Prostate gland (tissue), 2 donors: ENCODE measurements at places on chromosomes 5 and 9. TPM values are rescaled to one million over a fixed set of nuclear protein-coding genes. Genes with fewer than 3 reads are reported as not detected.

HEMGN gene
- not detected for total RNA-seq

DNA sequence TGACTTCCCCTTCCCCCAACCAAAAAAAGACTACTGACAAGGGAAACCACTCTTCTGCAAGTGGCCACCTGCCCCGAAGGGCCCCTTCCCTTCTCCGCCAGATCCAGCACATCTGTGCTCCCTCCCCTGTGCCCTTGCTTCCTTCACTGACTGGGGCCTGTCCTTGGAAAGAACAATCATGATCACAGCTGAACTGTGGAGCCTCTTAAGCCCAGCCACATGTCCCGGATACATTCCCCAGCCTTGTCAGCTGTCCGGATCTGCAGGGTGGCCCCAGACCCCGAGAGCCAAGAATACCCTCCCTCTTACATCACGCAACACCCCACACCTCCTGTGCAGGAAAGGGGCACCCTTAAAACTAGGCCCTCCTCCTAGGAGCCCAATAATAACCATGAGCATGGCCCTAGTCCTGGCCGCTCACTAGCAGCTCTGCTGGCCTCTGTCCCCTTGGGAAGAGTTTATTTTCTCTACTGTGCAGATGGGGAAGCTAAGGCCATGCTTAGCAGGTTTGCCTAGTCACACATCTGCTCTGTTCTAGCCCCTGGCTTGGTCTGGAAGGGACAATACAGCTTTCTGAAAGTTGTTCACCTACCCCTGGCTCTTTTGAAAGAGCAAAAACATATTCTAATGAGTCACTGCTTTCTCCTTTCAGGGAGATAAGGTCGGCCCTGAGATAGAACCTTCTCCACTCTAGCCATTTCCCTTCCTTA is 3.8 kb downstream of the SPRY4 start:
- no peak overlapping the region for H3K27ac ChIP-seq
- H3K27me3 ChIP-seq = no peaks in the 10 kb centered on the region
- DNase-seq = no peak
- no peaks in the 10 kb centered on the region for H3K36me3 ChIP-seq
- H3K4me3 ChIP-seq = no peak overlapping the region
- no peaks in the 10 kb centered on the region for H3K4me1 ChIP-seq

PCDHGC5 gene
- 2.7 TPM for total RNA-seq

DNA sequence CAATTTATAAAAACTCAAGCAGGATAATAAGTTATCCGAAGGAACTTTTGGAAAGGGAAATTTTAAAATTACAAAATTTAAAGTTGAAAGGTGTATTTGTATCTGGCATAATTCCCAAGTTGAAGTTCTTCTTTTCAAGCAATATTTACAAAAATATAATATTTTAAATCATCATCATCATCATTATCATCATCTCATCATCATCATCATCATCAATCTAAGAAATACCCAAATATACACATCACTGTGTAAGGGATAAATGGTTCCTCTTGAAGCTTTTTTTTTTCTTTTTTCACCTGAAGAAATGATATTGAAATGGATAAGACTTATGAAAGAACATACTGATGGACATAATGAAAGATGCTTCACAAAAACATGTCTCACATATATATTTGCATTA is 254.9 kb upstream of the ARRDC3 start:
- no peak overlapping the region for H3K4me3 ChIP-seq
- no peaks in the 10 kb centered on the region for H3K27me3 ChIP-seq
- H3K4me1 ChIP-seq = no peaks in the 10 kb centered on the region
- no peak overlapping the region for H3K27ac ChIP-seq

DNA sequence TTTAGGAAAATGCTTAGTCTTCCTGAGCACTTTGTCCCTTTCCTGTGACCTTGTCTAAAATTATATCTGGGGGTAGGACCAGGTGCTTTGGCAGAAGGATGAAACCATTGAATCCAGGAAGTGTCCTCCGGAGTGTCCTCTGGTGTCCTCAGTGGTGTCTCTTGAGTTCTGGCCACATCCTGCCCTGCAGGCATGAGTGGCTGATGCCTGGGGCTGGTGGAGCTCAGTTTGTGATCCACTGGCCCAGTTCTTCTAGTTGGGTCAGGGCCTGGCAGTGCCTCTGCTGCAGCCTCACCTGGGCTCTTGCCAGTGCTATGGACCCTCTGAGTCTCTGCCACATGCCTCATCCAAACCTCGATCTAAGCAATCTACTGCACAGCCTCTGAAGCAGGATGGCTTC is 14.4 kb upstream of the TMED7 start:
- H3K4me3 ChIP-seq = no peak overlapping the region
- no peak for DNase-seq
- H3K4me1 ChIP-seq = no peaks in the 10 kb centered on the region
- H3K27ac ChIP-seq = no peak overlapping the region
- peaks cover 2% of the 10 kb centered on the region for H3K27me3 ChIP-seq
- no peaks in the 10 kb centered on the region for H3K36me3 ChIP-seq

TRIM36 gene
- total RNA-seq = 37.3 TPM

- no peaks in the 10 kb centered on the region for H3K36me3 ChIP-seq
- H3K27ac ChIP-seq = no peak overlapping the region
- no peak for DNase-seq
- H3K4me1 ChIP-seq = no peaks in the 10 kb centered on the region
- no peak overlapping the region for H3K4me3 ChIP-seq
These were observed 188.2 kb downstream of the TRIO start for GRCh38 chr5:14331386-14331781.

- peaks cover 19% of the 10 kb centered on the region for H3K36me3 ChIP-seq
- H3K27ac ChIP-seq = no peak overlapping the region
- H3K4me1 ChIP-seq = no peaks in the 10 kb centered on the region
- no peak for DNase-seq
- H3K4me3 ChIP-seq = no peak overlapping the region
- no peaks in the 10 kb centered on the region for H3K27me3 ChIP-seq
These were observed 41.5 kb downstream of the SECISBP2 start for GRCh38 chr9:89359751-89360261.

DNA sequence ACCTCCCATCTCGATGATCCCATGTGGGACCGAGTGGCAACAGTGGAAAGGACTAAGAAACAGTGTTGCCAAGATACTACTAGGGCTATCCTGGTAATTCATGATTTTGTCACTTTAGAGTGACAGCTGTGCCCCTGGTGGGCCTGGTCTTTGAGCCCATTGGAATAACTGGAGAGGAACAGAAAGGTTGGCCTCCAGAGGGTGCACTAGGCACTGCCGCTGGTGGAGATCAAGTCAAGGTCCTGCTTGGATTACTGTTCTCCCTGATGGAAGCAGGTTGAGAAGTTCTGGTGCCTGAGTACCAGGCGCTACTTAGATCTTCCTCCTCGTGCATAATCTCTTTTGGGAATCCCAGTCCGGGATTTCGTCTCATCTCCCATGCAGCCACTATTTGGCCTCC is 129.6 kb downstream of the SEC61B start:
- no peaks in the 10 kb centered on the region for H3K36me3 ChIP-seq
- no peaks in the 10 kb centered on the region for H3K27me3 ChIP-seq
- DNase-seq = no peak
- no peak overlapping the region for H3K27ac ChIP-seq
- H3K4me3 ChIP-seq = no peak overlapping the region

DNA sequence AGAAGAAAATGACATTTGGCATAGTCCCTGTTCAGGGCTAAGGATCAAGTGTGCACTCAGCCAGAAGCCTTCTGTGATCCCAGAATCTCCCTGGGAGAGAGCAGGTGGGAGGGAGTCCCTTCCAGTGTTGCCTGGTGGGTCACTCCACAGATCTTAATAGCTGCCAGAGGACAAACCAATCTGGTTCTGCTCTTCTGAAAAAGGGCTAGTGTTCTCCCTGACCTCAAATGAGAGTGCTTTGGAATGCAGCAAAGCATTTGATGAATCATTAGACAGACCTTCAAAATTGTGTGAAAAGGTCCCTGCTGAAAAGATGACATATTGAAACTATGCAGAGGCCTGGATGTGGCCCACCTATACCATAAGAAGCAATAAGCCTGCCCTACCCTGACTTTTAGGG is 339.7 kb downstream of the TMEM232 start:
- no peaks in the 10 kb centered on the region for H3K4me1 ChIP-seq
- no peaks in the 10 kb centered on the region for H3K27me3 ChIP-seq

GRCh38 chr5:136030252-136030651 is 1.5 kb downstream of the TGFBI start:
- no peak overlapping the region for H3K27ac ChIP-seq
- no peak overlapping the region for H3K4me3 ChIP-seq
- no peaks in the 10 kb centered on the region for H3K27me3 ChIP-seq
- no peak for DNase-seq

- H3K27me3 ChIP-seq = no peaks in the 10 kb centered on the region
- H3K27ac ChIP-seq = peak overlapping the region; percentile 97
- H3K4me3 ChIP-seq = peak overlapping the region; percentile 94
These were observed 1.6 kb downstream of the FBXW11 start for GRCh38 chr5:172004824-172005237.

PGM5 gene
- 96.5 TPM for total RNA-seq

GRCh38 chr5:87850843-87851242 is 417.8 kb downstream of the TMEM161B start:
- no peak overlapping the region for H3K27ac ChIP-seq
- H3K36me3 ChIP-seq = no peaks in the 10 kb centered on the region
- no peak overlapping the region for H3K4me3 ChIP-seq
- no peaks in the 10 kb centered on the region for H3K4me1 ChIP-seq
- H3K27me3 ChIP-seq = no peaks in the 10 kb centered on the region
- DNase-seq = no peak

DNA sequence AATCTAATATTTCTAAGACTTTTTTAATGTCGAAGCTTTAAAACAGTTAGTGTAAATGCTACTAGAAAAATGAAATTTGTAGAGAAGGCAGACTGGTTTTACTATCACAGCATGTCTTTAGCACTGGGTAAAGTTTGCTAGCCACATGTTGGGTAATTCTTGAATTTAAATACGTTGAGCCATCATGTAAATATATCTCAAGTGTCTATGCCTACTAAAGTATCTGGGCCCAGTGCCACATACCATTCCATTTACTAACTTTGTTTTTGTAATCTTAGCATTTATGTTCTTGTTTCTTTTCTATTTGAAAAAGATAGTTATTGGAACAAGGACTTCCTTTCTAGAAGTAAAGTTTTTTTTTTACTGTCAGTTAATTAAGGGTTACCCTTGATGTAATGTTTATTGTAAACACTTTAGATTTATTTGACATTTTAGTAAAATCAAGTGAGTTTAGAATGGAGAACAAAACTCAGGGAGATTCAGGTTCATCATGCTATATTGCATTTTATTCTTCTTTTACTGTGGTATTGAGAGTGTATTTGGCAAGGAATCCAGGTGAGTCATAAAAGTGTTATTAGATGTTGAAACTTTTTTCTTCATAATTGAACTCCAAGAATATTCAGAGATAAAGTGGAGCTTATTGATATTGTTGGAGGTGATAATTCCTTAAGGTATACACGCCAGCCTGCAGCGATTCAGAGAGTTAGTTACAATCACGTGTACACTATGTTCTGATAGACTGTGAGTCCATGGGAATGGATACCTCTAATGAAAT is 182.4 kb downstream of the CCDC171 start:
- no peaks in the 10 kb centered on the region for H3K4me1 ChIP-seq
- no peak overlapping the region for H3K27ac ChIP-seq
- peak; percentile 42 for DNase-seq
- no peaks in the 10 kb centered on the region for H3K27me3 ChIP-seq

DNA sequence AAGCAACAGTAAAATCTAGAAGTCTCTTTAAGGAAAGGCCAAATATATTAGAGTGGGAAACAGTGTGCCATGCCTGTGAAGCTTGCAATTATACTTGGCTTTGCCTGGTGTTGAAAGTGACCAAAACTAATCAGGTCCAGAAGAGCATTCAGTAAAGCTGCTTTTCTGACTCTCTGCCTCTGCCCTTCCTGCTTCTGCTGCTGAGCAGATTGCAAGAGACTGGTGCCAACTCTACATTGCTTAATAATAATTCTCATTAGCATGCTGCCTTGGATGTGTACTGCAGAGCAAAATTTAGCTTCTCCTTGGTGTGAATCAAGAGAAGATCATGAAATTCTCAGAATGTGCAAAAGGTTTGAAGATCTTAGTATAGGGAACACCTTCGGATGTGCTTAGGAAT is 120.4 kb upstream of the RFX3 start:
- no peak overlapping the region for H3K4me3 ChIP-seq
- no peak overlapping the region for H3K27ac ChIP-seq
- H3K4me1 ChIP-seq = no peaks in the 10 kb centered on the region
- no peak for DNase-seq
- no peaks in the 10 kb centered on the region for H3K27me3 ChIP-seq

DNA sequence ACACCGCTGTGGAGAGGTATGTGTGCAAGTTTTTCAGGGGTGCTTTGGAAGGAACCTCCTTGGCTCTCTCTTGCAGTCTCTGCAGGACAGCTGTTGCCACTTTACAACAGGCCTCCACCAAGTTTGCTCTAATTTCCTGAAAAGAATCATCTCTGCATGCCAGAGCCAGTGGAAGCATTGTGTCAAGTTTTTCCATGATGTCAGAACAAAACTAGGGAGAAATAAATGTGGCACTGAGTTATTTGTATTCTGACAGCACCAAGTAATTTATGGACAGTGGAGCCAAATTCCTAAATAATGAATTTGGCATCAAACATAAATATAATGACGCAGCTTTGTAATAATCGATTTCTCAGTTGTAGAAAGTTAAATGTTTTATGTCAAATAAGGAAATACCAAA is 146.9 kb downstream of the KIAA0825 start:
- H3K4me3 ChIP-seq = no peak overlapping the region
- H3K27ac ChIP-seq = no peak overlapping the region
- DNase-seq = no peak
- no peaks in the 10 kb centered on the region for H3K4me1 ChIP-seq

DNA sequence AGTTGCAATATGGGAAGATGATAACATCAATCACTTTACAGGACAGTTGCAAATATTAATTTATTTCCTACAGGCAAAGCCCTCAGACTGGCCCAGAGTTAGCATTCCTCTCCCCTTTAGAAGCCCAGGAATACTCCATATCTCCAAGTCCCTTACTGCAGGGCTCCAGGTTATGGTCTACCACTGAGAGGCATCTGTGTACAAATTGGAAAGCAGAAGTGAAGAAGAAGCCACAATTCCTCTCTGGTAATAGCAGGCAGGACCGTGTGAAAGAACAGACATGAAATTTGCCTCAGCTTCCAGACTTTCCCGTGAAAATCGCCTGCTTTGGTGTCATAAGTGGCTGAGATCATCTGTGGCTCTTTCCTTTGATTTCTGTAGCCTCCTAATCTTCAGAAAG is 289.6 kb downstream of the GLIS3 start:
- no peak overlapping the region for H3K4me3 ChIP-seq
- no peaks in the 10 kb centered on the region for H3K4me1 ChIP-seq
- no peak overlapping the region for H3K27ac ChIP-seq
- H3K27me3 ChIP-seq = no peaks in the 10 kb centered on the region
- DNase-seq = no peak
